Activated gamma-delta T cell treated with anti-CD3 and anti-CD28 coated beads, Interleukin-2, amount 50 U/mL, for 16 hours (primary cell): ENCODE measurements at places on chromosomes 2 and 18.

DNA sequence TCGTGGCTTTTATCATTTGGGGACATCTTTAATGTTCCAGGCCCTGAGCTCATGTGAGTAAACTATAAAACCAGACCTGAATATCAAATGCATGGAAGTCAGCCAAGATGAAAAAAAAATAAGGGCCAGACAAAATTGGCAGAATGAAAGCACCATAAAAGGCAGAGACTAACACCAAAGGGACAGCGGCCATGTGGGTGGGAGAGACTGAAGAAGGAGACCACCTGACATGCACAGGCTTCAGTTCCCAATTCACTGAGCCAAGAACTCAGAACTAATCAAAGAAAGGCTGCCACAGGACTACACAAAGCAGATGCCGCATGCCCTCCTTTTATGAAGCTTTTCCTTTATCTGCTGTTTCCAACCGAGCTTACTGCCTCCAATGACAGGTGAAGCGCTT is 267.1 kb downstream of the RAD51AP2 start:
- no peak for DNase-seq

DNA sequence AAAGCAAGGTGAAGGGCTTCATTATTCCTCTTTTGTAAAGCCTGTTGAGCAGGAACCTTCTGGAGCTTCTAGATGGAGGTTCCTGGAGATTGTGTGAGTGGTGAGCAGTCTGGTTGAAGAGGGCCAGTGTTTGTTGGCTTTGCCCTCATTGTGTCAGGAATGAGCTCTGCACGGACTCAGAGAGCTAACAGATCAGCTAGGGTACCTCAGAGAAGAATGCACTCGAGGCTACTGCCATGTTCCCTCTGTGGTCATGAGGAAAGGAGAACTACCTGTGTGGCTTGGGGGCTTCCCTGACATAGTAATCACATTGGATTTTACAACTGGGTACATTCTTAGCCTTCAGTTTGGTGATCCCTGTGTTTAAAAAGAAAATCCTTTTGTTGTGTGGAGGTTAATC is 46.6 kb downstream of the SPTBN1 start:
- DNase-seq = no peak

DNA sequence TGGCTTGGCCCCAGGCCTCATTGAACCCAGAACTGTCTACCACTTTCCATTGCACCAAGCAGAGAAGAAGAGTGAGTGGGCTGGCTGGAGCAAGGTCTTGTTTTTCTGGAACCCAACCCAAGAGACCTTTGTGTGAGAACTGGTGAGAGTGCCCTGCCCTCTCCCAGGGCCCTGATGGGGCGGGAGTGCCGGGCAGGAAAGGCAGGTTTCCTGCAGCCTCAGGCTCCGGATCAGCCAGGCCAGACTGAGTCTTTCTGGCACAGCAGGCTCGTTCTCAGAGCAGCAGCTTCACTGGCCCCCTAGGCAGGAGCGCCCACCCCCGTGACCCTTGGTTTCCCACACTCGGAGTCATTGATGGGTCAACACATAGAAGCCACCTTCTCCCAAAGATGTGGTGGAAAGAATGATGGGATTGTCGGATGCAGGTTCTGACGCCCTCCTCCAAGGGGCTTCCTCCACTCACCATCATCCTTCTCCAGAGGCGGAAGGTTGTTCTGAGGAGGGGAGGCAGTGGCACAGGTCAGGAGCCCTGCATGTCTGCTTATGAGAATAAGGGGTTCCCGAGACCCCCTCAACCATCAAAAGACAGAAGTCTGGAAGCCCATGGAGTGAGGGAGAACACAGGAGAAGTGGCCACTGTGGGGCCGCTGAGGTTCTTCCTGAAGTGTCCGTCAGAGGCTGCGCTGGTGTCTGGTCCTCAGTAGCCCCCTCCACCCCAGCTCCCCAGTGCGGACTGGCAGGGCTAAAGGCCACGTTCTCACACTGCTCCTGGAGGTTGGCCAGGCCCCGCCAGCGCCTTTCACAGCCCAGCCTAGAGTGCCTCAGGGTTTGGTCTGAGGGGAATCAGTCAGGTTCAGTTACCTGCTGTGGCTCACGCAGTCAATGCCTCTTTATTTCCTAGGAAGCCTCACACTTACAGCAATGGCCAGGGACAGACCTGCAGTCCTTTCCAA is 62.8 kb upstream of the LAPTM4A start:
- DNase-seq = no peak

- no peak for DNase-seq
Observed at GRCh38 chr2:53969285-53969967, 1.4 kb downstream of the PSME4 start.

- no peak for DNase-seq
Observed at GRCh38 chr2:155442755-155443372, 744.4 kb downstream of the KCNJ3 start.
